ENCODE measurements at places on chromosomes 2 and 18.

GRCh38 chr2:62704654-62705006 is 883 bp upstream of the EHBP1 start:
- no peak for DNase-seq

GRCh38 chr18:12315911-12316310 is 7.9 kb downstream of the TUBB6 start:
- no peak for DNase-seq

GRCh38 chr2:51888120-51888519 is 856.2 kb upstream of the NRXN1 start:
- DNase-seq, result no peak

- peak; percentile 24 for DNase-seq
These were observed 1354.5 kb upstream of the ZEB2 start for GRCh38 chr2:145874466-145874865.

GRCh38 chr2:65382776-65383357 is 49.5 kb downstream of the SPRED2 start:
- DNase-seq, result peak; percentile 26

GRCh38 chr2:152762202-152762601 is 43.8 kb downstream of the ARL6IP6 start:
- DNase-seq, result no peak

- no peak for DNase-seq
These were observed 56.7 kb upstream of the EPB41L3 start for GRCh38 chr18:5600378-5601071.

Data from T1000 (cell line).